ENCODE measurements at places on chromosomes 4 and X. TPM values are rescaled to one million over a fixed set of nuclear protein-coding genes. Genes with fewer than 3 reads are reported as not detected.

- peak; percentile 6 for DNase-seq
Measured at GRCh38 chrX:30278365-30278764, 30.8 kb downstream of the NR0B1 start.

DNA sequence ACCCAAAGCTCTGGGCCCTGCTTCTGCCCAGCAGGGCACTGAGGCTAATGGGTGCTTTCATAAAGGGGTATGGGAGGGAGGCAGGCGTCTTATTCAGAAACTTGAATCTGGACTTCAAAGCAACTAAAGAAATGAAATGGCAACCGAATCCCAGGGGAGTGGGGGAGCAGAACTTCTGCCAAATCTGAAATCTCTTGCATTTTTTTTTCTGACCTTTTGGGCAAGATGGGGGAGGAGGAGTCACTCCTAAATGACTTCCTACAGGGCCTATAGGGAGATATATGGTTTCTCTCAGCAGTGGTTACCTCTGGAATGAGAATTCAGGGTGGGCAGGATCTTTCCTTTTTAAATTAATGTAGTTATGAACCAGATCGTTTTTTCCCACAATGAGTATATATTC, 30.6 kb upstream of the KIAA1210 start:
- DNase-seq = no peak

- peak; percentile 14 for DNase-seq
Measured at GRCh38 chr4:70958681-70959080, 34.8 kb upstream of the DCK start.

GRCh38 chrX:52082578-52082977, 13.6 kb upstream of the MAGED4B start:
- DNase-seq = peak; percentile 34

DNA sequence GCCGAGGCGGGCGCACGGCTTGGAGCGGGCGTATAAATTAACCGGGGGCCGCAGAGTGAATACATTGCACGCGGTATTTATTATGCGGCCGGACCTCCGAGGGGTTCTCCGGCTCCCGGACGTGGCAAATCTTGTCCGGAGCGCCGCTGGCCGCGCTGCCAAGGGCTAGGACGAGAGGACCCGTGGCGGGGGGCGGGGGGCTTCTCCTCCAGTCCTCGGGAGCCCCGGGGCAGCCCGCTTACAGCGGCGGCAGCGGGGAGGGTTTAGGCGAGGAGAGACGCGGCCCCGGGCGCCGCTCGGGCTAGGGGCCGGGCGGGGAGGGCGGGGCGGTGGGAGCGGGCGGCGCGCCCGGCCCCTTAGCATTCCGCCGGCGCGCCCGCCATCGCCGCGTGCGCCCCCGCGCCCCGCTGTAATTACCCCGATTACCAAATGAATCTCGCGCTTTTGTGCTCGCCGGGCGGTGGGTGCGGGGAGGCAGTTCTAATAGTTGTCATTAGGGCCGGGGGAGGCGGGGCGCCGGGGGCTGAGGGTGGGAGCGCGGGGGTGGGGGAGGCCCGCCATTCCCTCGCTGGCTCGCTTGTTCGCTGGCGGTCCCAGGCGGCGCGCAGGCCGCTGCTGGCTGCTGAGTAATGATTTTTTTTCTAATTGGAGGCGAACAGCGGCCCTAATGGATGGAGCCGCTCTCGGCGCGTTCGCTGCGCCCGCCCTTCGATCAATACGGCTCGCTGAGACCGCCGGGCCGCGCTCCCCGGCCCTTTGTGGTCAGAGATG, 276.6 kb downstream of the BCOR start:
- peak; percentile 42 for DNase-seq

STATH gene
- not detected for total RNA-seq

HTN1 gene
- under 0.01 TPM for total RNA-seq

Measured in fibroblast of villous mesenchyme (primary cell).